8988T (cell line): ENCODE measurements at places on chromosomes 5 and 9.

DNA sequence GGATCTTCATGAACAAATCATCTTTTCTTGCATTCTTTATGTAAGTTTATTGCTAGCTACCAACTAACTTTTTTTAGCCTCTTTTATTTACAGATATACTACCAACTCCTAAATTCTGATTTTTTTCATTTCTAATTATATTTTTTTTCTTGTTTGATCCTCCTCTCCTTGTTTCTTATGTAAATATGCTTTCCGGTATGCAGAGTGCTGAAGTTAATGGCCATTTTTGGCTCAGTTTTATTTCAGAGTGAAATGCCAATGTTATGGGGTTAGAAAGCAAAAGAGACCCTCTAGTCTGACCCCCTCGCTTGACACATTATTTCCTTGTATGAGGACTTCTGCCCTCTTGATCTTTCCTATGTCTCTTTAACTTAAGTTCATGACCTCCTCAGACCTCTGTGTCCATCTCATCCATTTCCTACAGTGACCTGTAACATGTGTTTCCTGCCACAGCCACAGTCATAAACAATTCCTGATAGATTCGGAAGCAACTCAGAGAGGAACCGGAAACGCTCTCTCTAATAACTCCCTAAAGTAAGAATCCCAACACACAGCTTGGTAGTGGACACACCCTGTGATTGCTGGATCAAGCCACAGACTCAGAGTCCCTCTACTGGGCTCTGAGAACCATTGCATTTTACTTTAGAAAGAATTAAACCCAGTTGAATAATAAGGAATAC is 42.9 kb upstream of the AFAP1L1 start:
- peak; percentile 46 for DNase-seq

DNA sequence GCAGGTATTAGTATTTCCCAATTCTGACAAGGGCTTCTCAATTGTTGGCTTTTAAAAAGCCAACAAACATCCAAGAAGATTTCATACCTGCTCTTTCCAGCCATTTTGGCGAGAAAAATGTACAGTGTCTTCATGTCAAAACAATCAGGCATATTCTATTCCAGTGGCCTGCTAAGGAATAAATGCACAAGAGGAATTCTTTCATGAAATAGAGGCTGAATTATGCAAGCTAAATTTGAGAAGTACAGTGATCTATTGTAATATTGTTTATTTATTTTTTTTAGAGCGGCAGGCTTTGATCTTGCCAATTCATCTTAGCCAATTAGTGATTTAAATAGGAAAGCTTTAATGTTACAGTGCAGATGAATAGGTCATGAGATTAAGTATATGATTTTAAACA is 49.3 kb downstream of the NLN start:
- no peak for DNase-seq

DNA sequence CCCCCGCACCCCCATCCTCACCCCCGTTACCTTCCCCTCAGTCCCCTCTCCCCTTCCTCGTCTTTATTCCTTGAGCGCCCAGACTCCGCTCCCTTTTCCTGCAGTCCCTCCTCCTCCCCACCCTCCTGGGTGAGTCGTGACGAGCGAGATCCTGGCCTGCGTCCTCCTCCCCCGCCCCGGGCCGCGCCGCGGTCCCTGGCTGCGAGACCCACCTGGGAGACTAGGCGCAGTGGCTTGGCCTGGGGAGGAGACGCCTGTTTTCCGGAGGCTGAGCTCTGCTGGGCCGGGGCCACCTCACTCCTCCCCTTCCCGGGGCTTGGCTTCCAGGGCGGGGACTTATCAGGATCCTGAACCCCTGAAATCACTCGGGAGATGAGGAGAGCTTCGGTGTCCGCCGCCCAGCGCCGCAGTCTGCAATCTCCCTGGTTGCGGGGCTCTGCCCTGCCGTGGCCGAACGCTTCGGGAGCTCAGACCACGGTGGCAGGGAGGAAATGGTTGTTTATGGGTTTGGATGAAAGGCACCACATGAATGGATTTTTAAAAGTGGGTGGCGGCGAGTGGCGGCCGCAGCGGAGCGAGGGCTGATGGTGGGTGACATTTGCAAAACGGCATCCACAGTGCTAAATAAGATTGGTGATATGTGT is 984 bp downstream of the STXBP1 start:
- peak; percentile 81 for DNase-seq

- DNase-seq = no peak
Measured at GRCh38 chr9:10212702-10213101, 400.1 kb downstream of the PTPRD start.

DNA sequence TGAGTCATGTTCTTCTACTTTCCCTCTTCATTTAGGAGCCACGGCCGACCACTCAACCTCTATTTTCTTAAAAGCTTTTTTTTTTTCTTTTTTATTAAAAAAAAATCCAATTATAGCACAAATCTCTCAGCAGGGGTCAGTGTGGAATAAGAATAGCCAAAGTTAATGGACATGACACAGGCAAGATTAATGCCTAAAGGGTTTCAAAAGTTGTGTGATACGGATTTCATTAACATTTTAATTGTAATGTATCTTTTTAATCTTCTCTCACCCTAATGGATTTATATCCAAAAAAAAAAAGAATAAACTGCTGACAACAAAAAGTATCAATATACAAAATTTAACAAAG is 5.4 kb downstream of the NACC2 start:
- peak; percentile 60 for DNase-seq

GRCh38 chr5:33938507-33938796 is 2.3 kb downstream of the RXFP3 start:
- DNase-seq = no peak

DNA sequence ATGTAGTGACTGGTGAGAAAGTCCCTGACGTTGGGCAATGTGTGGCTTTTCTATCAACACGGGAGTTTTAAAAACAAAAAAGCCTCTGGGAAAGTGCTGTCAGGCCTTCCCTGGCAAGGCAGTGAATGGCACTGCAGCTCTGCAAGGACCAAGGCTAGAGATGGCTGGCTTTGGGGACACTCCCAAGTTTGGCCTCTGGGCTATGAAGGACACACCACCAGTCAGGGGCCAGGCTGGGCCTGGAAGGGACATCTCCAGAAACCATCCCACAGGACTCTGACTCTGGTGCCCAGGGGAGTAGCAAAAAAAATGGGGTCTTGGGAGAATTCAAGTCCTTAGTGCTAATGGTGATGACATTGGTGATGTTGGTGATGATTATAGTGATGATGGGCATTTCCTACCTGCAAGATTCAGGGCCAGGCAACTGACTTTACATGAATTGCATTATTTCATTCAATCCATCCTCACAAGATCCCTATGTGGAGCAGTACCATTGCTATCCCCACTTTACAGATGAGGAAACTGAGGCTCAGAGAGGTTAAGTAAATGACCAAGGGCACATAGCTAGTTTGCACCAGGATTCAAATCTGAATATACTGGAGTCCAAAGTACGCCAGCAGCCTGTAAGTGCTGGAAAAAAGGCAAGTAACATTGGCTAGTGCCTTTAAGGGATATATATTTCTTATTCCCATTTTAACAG is 2.6 kb upstream of the PPARGC1B start:
- no peak for DNase-seq

- DNase-seq = no peak
Measured at GRCh38 chr9:126164796-126165525, 161.7 kb upstream of the MVB12B start.

GRCh38 chr5:171999877-172000276 is 6.6 kb downstream of the FBXW11 start:
- no peak for DNase-seq

GRCh38 chr9:14168381-14168780 is 145.6 kb downstream of the NFIB start:
- DNase-seq = no peak

GRCh38 chr9:36517131-36517530 is 55.6 kb upstream of the MELK start:
- DNase-seq = no peak

- DNase-seq = no peak
Measured at GRCh38 chr9:108311745-108312144, 544.0 kb downstream of the ACTL7B start.

DNA sequence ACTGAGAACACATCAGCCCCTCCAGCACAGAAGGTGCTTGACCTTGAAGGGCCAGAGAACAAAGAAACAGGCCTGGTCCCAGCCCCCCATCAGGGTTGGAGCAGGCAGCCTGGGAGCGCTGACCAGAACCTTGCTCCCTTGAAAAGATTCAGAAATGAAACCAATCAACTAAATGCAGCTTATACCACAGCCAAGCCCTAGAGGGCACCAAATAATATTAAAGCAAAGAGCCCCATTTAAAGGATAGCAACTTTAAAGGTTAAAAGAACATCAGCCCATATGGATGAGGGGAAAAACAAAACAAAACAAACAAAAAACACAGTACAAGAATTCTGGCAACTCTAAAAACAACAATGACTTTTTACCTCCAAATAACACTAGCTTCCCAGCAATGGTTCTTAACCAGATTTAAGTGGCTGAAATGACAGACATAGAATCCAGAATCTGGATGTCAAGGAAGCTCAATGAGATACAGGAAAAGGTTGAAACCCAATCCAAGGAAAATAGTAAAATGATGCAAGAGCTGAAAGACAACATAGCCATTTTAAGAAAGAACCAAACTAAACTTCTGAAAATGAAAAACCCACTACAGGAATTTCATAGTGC is 471.9 kb downstream of the MTRR start:
- DNase-seq = no peak

DNA sequence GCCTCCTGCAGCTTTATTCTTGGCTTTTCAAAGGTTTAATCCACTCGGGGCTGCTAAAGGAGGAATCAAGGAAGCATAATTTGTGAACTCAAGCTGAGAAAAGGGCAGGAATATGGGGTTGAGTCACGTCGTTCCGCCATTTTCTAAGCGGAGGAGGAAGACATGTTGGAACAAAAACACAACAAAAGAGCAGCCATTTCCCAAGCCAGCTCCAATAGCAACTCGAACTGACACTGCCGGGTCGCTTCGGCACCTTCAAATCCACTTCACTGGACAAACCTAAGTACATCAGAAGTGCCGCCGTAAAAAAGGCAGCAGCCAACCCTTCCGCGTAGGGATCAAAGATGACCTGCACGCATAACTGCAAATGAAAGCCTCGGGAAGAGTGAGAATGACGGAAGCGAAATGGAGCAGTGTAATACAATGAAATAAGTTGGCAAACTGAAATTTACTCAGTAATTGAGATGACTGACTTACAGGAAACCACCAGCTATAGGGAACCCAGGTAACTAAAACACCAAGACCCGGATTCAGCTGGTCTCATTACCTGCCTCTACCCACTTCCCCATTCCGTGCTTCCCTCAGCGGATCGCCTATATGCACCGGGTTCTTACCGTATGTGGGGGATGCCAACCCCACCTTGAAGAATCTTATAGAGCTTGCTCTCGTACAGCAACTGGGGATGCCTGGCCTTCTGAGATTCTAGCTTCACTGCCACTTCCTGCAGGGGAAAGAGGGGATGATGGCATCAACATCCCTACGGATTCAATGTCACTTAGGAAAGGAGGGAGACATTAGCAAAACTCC is 1.6 kb downstream of the CSNK1A1 start:
- no peak for DNase-seq

DNA sequence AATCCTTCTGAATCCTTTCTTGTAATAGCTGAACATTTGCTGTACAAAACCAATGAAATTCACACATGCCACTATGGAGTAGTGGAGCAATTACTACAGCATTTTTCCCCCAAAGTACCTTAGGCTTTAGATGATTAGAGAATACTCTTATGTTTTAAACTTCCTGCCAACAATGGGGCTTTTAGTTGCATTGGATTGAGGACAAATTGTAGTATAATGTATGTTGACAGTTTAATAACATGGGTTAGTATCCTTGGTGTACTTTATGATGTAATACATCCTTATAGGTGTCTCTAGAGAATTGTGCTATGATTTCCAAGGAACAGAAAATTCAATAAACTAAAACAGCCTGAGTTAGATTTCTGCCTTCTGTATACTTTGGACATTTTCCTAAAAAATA is 422.7 kb upstream of the GRAMD2B start:
- no peak for DNase-seq

GRCh38 chr5:126403876-126404275 is 19.3 kb upstream of the GRAMD2B start:
- no peak for DNase-seq

- no peak for DNase-seq
Measured at GRCh38 chr9:123322273-123323195, 33.5 kb upstream of the CRB2 start.

DNA sequence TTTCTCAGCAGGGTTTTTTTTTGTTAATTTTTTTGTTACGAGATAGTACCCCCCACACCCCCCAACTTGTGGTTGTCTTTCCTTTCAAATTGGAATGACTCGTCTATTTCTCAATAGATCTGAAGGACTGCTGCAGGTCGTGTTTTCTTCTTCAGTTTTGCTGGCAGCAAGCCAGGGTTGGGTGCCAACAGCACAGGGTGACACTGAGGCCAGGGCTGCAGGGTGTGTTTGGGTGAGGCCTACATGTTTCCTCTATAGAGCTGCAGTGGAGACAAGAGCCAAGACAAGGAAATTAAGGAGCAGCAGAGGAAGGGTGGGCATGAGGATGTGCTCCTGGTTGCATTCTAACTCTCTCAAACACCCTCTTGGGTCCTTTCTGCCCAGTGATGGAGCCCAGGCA is 52.2 kb downstream of the NXNL2 start:
- no peak for DNase-seq

- DNase-seq = no peak
Measured at GRCh38 chr9:20486552-20486951, 135.7 kb downstream of the MLLT3 start.

GRCh38 chr5:127402361-127402760 is 111.8 kb downstream of the MEGF10 start:
- DNase-seq = no peak

DNA sequence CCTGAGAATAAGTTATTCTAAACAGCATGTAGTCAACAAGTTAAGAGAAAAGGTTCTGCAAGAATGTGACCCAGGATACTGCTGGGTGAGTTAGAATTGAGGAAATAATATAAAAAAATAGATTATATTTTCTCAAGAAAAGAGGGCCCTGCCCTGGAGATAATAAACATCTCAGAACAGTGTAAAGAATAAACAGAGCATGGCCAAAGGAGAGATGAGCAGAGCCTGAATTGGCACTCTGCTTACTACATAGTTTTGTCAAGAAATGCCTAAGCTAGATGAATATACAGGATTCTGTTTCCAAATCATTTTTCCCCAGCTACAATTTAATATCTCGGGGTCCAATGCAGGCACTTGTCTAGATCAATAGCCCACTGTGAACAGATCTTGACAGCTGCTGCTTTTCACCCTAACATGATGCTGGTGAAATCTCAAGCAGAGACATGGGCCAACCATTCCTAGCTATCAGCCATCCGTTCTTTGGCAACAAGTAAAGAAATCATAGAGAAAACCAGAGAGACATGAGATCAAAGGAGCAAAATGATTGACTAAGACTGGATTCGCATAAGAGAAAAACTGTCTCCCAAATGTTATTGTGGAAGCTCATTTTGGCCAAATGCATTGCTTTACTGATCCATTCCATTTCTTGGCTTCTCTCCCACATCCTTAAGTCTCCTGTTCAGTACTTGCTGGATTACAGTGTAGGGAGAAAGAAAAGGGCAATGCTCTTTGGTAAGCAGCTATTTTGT is 173.2 kb downstream of the PRELID2 start:
- DNase-seq = no peak

GRCh38 chr9:14300040-14300439 is 13.9 kb downstream of the NFIB start:
- no peak for DNase-seq
